ENCODE measurements at places on chromosomes 1 and 21. TPM values are rescaled to one million over a fixed set of nuclear protein-coding genes. Genes with fewer than 3 reads are reported as not detected.

DNA sequence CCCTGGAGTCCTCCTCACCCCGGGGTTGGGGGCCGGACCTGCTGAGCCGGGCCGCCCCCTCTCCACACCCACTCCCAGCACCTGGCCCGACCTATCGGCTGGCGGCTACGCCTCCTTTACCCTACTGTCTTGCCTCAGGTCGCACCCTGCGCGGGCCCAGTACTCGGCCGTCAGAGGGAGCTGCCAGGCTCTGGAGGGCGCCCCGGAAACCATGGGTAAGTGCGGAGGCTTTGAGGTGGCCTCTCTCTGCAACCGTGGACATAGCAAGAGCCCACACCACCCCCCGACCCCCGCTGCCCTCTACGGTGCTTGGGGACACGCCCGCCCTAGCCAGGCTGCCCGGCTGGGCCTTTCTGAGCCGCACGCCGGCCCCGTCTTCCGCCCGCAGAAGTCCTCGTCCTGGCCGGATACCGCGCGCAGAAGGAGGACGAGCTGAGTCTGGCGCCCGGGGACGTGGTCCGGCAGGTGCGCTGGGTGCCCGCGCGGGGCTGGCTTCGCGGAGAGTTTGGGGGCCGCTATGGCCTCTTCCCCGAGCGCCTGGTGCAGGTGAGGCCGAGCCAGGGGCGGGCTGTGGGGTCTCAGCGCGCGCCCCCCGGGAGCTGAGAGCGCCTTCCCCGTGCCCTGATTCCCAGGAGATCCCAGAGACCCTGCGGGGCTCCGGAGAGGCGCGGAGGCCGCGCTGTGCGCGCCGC, at the start of gene SH3D21:
Gene SH3D21, plus strand, starts transcription at position 159 of the 692 bp plus-strand sequence. Its CDS starts 53 bp downstream, at position 212.
- DNase-seq = no peak

DNA sequence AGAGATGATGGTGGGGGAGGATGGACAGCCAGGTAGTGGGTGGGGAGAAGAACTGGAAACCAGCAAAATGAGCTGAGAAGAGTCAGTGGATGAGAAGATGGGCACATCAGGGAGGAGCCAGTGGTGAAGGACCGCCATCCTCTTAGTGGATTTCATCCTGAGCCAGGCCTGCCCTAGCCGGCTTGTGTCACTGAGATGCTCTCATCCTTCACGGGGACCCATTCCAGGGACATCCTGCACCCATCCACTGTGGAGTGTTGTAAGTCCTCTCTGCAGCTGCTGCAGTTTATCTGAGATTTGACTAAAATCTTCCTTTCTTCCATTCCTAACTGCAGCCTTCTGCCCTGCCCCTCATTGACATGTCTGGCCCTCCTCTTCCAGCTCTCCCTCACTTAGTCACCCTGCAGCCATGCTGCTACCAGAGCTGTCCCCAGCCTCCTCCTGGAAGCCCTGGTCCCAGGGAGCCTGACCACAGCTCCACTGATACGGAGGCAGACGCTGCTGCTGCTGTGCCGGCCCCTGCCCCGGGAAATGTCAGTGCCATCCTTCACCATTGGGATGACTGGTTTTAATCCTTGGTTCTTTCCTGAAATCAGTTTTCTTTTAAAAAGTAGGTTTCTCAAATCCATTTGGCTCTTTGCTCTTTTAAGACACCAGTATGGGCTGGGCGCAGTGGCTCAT, 33.2 kb downstream of the STUM start:
- no peak for DNase-seq

- no peak for DNase-seq
Measured at GRCh38 chr1:112935461-112936111, 20.4 kb downstream of the SLC16A1 start.

DNA sequence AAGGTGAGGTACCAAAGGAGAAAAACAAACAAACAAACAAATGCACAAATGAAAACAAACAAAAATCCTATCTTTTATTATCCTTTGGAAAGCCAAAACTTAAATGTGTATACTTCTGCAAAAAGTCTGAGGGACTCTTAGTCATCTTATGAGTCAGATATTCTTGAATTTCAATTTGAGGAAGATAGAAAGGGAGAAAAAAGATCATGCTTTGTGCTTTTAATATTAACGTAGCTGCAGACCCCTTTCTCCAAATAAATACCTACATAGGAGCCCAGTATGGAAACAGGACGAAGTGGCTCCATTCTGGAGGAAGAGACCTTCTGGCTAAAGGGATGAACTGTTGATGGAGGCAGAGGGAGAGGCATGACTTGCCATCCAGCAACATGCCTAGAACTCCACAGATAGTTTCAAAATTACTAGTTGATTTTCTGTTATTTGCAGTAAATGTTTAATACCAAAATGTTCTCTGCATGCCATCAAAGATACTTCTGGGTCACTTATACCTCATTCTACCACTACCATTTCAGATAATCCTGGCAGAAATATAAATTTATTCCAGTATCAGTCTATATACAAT, 25.4 kb downstream of the NUP210L start:
- DNase-seq = no peak

GRCh38 chr1:1169429-1170214, 4.1 kb upstream of the TTLL10 start:
- no peak for DNase-seq

DNA sequence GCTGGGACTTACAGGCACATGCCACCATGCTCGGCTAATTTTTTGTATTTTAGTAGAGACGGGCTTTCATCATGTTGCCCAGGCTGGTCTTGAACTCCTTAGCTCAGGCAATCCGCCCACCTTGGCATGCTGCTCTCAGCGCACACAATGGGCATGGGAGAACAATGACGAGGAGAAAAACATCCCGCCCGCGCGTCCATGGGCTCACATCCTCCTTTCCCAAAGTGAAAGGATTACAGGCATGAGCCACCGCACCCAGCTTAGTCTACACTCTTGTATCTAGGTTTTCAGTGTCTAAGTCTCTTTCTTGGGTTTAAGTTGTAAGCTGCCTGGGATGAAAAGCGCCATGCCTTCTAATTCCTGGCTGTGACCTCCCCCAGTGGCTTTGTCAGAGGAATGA, 37.9 kb downstream of the CDK18 start:
- no peak for DNase-seq

GRCh38 chr1:214550857-214551435, 456 bp downstream of the PTPN14 start:
- DNase-seq = no peak

GRCh38 chr1:150281758-150282557, at the start of gene CIART:
Gene CIART (plus strand): TSS chr1:150282554. CDS start chr1:150283268, 714 bp downstream.
- DNase-seq = peak; percentile 97

- DNase-seq = no peak
Measured at GRCh38 chr1:39681294-39681693, 9.4 kb upstream of the NT5C1A start.

- no peak for DNase-seq
Measured at GRCh38 chr1:177732178-177732577, 237.7 kb downstream of the SEC16B start.

DNA sequence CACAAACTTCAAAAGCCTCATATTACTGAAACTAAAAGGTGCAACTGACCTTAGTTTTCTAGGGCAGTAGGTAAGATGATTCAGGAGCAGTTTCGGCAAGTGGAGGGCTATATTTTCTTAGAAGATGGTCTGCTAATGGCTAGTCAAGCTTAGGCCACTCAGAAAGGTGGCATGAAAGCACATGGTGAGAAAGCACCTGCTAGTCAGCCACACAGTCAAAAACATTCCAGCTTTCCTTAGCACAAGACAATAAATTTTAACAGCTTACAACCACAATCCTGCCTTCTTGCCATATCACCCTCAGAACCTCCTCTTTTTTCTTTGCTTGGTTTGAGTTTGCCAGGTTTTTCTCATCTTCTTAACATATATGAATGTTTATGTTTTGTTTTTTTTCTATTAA, 81.1 kb upstream of the SLFNL1 start:
- DNase-seq = no peak

- DNase-seq = peak; percentile 27
Measured at GRCh38 chr1:208347191-208347590, 103.0 kb upstream of the PLXNA2 start.

DNA sequence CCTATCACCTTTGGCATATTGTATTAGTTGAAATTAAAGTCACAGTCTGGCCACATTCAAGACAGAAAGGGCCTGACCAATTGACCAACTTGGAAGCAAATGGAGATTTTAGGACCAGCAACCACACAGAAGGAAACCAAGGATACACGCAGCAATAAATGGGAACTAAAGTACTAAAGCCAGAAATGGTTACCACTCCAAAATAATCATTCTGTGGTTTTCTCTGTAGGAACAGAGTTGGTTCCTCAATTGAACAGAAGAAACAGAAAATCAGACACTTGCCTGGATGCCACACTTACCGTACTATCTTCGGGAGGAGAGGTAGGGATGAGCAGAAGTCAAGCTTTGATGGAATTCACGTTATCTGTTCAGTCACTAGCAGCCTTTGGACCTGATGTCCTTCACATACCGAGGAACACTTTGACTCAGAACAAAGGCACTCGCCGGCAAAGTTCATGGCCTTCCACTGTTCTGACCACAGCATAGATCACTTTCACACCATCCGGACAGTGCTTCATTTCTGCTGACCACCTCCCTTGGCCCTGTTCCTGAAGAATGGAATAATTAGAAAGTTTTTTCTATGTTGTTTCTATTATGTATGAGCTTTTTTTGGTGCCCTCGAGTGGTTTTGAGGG, 96.9 kb downstream of the LPAR3 start:
- no peak for DNase-seq

DNA sequence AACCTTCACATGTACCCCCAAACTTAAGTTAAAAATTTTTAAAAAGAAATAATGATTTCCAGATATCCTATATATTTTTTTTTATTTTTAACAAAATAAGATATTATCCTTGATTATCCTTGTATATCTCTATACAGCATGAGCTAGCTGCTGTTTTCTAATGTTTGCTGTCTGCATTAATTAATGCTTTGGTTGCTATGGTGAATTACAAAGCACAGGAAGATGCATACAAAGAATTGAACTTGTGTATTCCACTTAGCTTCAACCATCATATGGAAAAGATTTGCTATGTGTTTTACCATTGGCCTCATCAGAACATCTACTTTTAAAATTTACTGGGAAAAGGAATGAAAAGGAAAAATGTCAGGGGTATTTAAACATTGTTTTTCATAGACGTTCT, 35.4 kb downstream of the VPS45 start:
- DNase-seq = no peak

GRCh38 chr21:27192281-27192949, 225.5 kb upstream of the ADAMTS5 start:
- DNase-seq = no peak

Gene INPP5B
- 20.6 TPM for polyA plus RNA-seq

Gene RGS7
- polyA plus RNA-seq = 4.9 TPM

Gene PDE9A
- polyA plus RNA-seq = 45.5 TPM

Gene ESRRG
- polyA plus RNA-seq = 33.7 TPM

Gene MMEL1
- 3.7 TPM for polyA plus RNA-seq

Measured in renal pelvis (tissue), 12 donors.